ENCODE measurements at places on chromosomes 1 and 21. TPM values are rescaled to one million over a fixed set of nuclear protein-coding genes. Genes with fewer than 3 reads are reported as not detected.

The GCSAML gene
- not detected for total RNA-seq

The RGSL1 gene
- total RNA-seq = not detected

The AVPR1B gene
- not detected for total RNA-seq

The GPR3 gene
- 0.12 TPM for total RNA-seq

The VAMP3 gene
- 64.7 TPM for total RNA-seq

The TMEM269 gene
- total RNA-seq = not detected

The NUF2 gene
- 0.77 TPM for total RNA-seq

The VAV3 gene
- total RNA-seq = 2.1 TPM

The NCF2 gene
- total RNA-seq = 5.8 TPM

The FCGR3A gene
- 19.9 TPM for total RNA-seq

The PTAFR gene
- total RNA-seq = 2.2 TPM

The ADAMTS4 gene
- total RNA-seq = 7.2 TPM

The ZFP69 gene
- 1.9 TPM for total RNA-seq

The ENAH gene
- 90.1 TPM for total RNA-seq

The SLC6A17 gene
- not detected for total RNA-seq

The LAX1 gene
- total RNA-seq = 0.37 TPM

The RER1 gene
- total RNA-seq = 98.1 TPM

The CITED4 gene
- total RNA-seq = 45.4 TPM

The ADIPOR1 gene
- total RNA-seq = 88.1 TPM

The ZNF593OS gene
- not detected for total RNA-seq

The UTS2 gene
- total RNA-seq = not detected

The DNASE2B gene
- not detected for total RNA-seq

The MROH7 gene
- 7.0 TPM for total RNA-seq

The DIO1 gene
- total RNA-seq = not detected

The LCE1F gene
- total RNA-seq = not detected

The E2F2 gene
- total RNA-seq = 0.35 TPM

The TRPM2 gene
- 1.5 TPM for total RNA-seq

The PLA2G2C gene
- total RNA-seq = not detected

The FMN2 gene
- not detected for total RNA-seq

The NFASC gene
- total RNA-seq = 11.6 TPM

The HSPB7 gene
- 3,996 TPM for total RNA-seq

The RNU5D-1 gene
- total RNA-seq = not detected

The S100A7 gene
- not detected for total RNA-seq

The CFAP74 gene
- not detected for total RNA-seq

The PRELP gene
- total RNA-seq = 22.5 TPM

The LCE1E gene
- not detected for total RNA-seq

The PDC gene
- not detected for total RNA-seq

The PRR9 gene
- total RNA-seq = not detected

The CYP4A11 gene
- not detected for total RNA-seq

The NECTIN4 gene
- total RNA-seq = not detected

Measured in left ventricle myocardium superior (tissue), 1 donor.